NCI-H1105 (cell line): ENCODE measurements at places on chromosomes 3 and 15.

GRCh38 chr15:70252951-70253320 is 155.2 kb upstream of the TLE3 start:
- DNase-seq: no peak

- DNase-seq: no peak
Observed at GRCh38 chr3:152511904-152512303, 243.2 kb downstream of the MBNL1 start.

- no peak for DNase-seq
Observed at GRCh38 chr3:183244219-183244618, 8.8 kb upstream of the B3GNT5 start.

DNA sequence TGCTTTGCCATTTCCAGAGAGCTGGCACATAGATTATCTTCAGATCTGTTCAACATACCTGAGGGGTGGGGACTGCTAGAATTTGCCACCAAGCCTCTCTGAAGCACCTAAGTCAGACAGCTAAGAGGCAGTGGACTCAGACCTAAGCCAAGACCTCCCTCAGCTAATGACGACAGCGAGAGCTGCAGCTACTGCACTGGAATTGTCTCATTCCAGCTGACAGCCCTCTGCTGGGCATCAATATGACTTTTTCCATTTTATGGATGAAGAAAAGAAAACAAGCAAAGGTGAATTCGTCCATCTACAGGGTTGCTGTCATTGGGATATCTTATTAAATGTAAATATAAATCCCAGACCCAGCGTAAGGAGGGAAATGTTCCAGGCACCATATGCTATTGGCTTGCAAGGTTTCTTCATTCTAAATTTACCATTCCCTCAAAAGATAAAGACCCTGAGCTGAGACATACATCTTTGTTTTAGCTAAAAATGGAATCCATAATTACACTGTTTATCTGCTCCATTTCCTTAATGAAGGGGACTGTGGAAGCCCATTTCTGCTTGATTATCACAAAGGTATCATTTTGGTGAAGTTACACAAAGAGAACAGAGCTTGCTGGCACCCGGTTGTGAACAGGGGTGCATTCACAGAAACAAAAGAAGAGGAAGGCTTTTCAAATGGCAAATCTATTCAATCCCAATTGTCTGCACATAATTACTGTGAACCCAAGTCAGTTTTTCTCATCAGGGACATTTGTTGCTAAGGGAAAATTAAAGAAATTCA is 85.5 kb upstream of the LRTM1 start:
- no peak for DNase-seq

GRCh38 chr3:71456156-71456555 is 127.4 kb downstream of the FOXP1 start:
- DNase-seq: no peak

GRCh38 chr3:137815251-137815650 is 51.1 kb downstream of the SOX14 start:
- DNase-seq: no peak

- no peak for DNase-seq
Observed at GRCh38 chr3:36496684-36497633, 116.7 kb downstream of the STAC start.

DNA sequence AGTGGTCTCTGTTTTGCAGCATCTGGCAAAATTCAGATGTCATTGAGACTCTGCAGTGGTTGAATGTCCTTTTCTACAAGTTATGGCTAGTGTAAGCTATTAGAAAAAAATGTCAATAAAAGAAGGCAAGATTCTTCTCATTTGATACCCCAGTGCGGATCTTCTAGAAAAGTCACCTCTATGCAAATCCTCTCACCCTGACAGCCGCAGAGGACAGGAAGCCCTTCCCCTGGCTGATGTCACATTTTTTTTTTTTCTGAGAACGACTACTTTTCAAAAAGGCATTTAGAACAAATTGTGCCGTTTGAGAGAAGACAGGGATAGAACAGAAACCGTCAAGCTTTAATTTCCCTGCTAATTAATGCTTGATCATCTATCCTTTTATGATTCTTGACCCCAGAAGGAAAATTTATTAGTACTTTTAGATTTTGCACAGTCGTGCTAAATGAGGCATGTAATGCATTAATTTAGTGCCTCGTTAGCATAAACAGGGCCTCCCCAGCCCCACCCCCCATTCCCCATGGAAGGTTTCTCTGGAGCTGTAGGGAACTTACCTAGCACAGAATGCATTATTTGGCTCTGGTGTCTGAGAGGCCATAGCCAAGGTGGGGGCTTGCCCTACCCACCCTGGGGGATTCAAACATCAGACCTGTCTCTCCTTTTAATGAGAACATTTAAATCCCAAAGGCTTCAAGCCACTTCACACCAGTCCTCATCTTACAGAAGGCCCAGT is 183.8 kb downstream of the OPA1 start:
- DNase-seq: no peak

DNA sequence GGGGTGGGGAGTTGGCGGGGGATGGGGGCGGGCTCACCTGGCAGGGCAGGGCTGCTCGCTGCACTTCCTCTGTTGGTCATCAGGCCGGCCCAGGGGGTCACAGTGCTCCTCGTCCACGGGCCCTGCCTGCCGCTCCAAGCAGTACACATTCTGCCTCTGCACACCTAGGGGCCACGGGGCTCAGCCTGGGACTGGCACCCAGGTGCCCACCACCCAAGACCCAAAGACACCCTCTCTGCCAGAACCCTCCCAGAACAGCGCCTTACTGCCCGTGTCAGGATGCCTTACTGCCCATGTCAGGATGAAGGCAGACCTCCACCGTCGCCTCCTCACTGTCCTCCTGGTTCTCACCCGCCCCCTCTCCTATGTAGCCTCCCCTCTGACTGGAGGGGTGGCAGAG is 43.2 kb downstream of the ADAMTS7 start:
- no peak for DNase-seq

DNA sequence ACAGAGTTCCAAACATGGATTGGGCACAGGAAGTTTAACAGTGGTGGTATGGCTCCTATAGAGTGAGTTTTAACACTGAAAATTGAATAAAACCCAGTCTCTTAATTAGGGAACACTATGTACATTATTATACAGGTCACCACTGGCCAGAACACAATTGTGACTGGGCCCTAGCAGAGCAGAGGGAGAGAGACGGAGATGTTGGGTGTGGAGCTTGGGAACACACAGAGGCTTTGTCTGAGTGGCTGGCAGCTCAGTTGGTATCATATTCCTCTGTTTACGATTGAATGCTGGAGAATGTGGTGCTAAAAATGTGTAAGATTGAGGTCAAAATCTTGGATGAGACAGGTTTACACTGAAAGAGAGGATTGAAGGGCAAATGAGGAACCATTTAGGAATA is 6.8 kb upstream of the MOBP start:
- no peak for DNase-seq

DNA sequence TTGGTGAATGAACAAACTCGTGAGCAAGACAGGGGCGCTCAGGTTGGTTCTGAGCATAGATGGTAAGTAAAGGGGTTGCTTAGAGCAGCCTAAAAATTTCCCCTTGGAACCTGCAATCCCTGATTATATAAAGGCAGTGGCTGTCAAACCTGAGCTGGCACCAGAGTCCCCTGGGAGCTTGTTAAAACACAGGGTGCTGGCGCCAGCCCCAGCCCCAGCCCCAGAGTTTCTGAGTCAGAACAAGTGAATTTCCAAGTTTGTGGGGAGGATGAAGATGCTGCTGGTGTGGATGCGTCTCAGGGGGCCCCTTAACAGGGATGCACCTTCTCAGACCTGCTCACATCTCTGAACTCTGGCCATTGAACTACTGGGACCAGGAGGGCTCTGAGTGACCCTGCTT is 48.2 kb downstream of the FEM1B start:
- no peak for DNase-seq

GRCh38 chr3:98964784-98965183 is 63.3 kb upstream of the DCBLD2 start:
- no peak for DNase-seq

GRCh38 chr15:96578393-96578792 is 247.9 kb downstream of the NR2F2 start:
- DNase-seq: no peak

GRCh38 chr15:28043691-28044091 is 55.4 kb downstream of the OCA2 start:
- DNase-seq: no peak

GRCh38 chr15:50358845-50359244 is 3.8 kb upstream of the GABPB1 start:
- no peak for DNase-seq

DNA sequence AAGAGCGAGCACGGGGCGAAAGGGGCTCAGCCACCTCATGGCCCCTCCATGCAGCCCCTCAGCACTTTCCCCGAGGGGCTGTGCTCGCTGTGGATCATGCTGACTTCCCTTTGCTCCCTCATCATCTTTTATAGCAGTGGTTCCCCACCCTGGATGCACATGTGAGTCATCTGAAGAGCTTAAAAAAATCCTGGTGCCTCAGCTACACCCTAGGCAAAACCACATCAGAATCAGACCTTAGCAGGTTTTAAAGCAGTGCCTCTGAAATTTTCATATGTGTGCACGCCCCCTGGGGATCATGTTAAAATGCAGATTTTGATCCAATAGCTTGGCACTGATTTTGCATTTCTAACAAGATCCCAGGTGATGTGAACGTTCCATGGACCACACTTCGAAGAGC is 50.9 kb downstream of the FEM1B start:
- DNase-seq: no peak
